NCI-H226 (cell line): ENCODE measurements at places on chromosomes 5 and 9.
A peak's percentile ranks its signal among the peaks of the same experiment; 100 is the strongest.

- no peak for DNase-seq
Measured at GRCh38 chr5:113205807-113206206, 229.0 kb downstream of the TSSK1B start.

GRCh38 chr9:5111696-5112095 is 73.7 kb downstream of the INSL6 start:
- no peak for DNase-seq

DNA sequence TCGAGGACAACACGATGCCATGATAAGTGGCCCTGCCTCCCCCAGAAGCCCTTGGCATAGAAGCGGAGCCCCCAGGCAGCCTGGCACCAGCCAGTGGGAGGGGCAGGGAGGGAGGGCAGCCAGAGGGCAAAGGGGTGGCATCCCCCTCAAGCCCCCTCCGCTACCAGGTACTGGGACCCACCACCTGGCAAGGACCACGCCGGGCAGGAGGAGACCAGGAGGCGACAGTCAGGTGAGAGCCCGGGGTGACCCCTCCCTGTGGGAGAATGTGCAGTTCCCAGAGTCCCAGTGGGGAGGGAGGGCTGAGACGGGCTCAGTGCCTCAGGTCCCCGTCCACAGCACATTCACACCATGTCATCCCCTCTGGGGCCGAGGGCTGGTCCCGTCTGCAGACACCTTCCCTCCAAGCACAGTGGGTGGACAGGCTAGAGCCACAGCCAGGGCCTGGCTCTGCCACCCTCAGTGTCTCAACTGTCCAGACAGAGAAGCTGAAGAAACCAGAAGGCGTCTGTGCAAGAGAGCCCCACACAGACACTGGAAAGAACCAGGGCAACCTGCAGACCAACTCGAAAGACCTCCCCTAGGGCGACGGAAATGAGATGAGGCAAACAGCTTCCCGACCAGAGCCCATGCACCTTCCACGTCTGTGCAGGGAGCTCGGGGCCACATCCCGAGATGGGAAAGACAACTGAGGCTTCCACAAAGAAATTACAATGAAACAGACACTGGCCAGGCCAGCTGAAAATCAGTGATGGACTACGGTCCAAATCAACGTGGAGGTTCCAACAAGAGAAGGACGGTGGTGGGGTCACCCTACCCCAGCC is 11.1 kb downstream of the BRD3 start:
- DNase-seq = no peak

DNA sequence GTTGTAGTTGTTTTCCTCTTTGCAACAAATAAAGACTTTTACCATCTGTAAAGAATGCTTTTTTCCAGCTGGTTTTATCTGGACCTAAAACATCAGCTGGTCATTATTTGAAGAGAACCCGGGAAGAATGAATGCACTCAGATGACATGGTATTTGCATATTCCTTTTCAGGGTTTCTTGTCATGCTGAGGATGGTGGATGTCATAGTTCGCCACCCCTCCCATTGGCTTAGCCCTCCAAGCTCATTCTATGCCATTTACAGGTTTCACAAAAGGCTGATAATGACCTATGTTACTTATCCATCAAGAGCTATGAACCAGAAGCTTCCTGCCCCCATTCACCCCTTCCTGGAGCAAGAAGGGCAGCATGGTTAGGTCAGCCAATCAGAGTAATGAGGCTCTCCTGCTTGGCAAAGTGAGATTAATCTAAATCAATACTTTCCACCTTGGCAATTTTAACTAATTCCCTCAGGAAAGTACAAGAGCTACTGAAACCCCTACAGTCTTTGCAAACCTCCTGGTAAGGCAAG is 440.5 kb upstream of the TLE4 start:
- DNase-seq = no peak

GRCh38 chr9:133825555-133826218 is 87.5 kb upstream of the SARDH start:
- DNase-seq = no peak

DNA sequence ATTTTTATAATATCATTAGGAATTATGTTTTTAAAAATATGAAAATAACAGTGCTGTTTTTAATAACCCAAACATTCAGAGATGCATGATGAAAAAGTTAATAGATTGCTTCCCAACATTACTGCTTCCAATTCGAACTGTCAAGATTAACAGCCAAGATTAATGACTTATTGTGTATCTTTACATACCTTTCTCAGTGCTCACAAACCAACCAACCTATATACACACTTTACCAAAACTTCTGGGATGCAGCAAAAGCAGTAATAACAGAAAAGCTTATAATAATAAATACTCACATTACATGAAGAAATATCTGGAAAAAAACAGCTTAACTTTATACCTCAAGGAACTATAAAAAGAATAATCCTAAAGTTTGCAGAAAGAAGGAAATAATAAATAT is 82.1 kb downstream of the TMEM232 start:
- peak; percentile 64 for DNase-seq

- DNase-seq = peak; percentile 29
Measured at GRCh38 chr9:546797-547223, 294.7 kb upstream of the DMRT1 start.

GRCh38 chr5:68749077-68749476 is 344.7 kb upstream of the SLC30A5 start:
- no peak for DNase-seq

GRCh38 chr9:94827584-94828304 is 101.2 kb downstream of the AOPEP start:
- no peak for DNase-seq

- DNase-seq = no peak
Measured at GRCh38 chr5:113100981-113101380, 124.4 kb downstream of the DCP2 start.

DNA sequence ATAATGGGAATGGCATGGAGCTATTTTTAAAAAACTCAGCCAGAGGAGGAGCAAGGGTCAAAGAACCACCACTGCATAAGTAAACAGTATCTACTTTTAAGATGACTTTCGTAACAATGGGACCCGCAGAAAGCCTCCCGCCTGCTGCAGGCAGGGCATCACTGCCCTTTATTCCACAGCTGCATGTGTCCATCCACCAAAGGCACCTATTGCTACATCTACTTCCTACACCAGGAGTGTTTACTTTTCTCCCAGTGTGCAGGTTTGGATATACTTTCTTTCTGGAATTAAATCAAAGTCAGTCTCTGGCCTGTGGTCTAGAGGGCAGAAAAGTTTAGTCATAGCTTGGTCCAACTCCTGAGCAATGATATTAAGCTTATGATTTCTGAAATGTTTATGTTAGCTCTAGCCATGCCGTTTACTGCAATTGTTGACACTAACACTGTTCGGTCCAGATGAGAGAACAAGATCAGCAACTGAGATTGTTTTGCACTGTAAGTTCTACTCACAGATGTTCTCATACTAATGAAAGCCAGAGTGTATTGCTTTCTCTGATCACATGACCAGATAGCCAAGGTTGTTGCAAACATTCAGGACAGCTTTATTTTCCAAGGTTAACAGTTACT is 391.5 kb downstream of the FGF10 start:
- peak; percentile 20 for DNase-seq

DNA sequence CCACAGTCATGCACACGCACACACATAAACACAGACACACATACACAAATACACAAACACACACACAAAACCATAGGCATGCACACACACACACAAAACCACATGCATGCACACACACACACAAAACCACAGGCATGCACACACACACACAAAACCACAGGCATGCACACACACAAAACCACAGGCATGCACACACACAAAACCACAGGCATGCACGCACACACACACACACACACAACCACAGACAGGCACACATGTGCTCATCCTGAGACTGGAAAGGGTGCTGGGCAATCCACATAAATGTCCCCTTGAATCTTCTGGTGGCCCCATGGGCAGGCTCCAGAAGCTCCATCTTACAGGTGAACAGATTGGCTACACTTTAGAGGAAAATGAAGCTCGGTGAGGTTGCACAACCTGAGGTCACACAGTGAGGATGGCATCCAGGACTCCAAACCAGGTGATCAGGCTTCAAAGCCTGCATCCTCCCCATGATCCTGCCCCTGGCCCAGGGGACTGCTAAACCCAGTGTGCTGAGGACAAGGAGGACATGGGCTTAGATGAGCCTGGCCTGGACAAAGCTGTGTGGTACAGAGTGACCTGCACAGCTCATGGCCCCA is 144.8 kb downstream of the GADD45G start:
- DNase-seq = no peak

DNA sequence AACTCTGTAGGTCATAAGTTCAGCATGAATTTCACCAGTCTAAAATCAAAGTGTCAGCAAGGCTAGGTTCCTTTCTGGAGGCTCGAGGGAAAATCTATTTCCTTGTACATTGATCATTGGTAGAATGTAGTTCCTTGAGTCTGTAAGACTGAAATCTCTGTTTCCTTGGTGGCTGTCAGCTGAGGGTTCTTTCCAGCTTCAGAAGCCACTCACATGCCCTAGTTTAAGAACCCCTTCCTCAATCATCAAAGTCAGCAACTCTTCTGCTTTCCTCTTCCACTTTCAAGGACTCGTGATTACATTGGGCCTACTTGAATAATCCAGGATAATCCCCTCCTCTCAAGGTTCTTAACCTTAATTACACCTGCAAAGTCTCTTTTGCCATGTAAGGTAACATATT is 4.9 kb upstream of the SCAMP1 start:
- DNase-seq = no peak

DNA sequence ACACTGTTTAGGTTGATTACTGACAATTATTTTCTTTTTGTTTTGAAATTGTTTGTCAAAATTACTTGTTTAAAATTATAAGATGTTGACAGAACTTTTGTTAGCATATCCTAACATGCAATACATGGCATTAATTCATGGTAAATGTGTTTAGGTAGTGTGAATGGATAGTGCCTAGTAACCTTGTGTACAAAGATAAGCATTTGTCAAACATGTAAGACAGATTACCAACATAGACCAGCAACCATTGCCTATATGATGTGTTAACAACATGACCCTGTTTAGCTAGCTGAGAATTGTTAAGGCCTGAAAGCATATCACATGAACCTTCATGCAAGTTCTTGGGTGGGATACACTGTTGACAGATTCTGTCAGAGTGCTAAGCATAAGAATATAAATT is 13.4 kb downstream of the MAN2A1 start:
- DNase-seq = no peak
